Left forelimb (tissue), 1 donor: ENCODE measurements at places on chromosomes 7 and 10.

DNA sequence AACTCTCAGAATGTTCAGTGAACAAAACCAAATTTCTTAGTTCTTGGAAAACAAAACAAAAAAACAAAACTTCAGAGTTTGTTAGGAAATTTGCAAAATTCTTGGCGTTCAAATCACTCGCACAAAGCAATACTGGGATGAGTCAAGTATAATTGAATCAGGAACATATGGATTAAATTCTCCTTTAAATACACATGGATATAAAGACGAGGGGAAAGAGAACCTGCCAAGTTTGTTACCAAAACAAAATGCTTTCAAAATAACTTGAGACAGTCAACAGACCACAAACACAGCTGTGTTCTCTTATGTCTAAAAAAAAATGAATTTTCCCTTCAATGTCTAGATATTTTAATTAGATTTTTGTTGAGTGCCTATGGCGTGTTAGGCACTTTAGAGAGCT, 93.5 kb upstream of the MPP7 start:
- DNase-seq = no peak

DNA sequence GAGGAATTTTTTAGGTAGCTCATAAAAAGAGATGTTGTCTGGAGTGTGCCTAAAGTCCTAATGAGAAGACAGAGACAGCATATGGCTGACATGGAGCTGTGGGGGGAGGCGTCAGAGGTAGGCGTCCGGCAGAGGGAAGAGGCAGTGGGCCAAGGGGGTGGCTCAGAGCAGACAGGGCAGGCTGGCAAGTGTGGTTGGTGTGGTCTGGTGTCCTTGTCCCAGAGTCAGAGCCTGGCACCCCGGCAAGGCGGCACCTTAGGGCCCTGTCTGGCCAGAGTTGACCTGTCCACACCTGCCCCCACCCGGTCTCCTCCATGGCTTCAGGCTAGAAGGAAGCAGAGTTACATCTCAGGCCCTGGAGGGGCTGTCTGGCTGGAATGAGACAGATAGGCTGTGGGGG, 220.3 kb upstream of the ZNF32 start:
- DNase-seq = no peak

DNA sequence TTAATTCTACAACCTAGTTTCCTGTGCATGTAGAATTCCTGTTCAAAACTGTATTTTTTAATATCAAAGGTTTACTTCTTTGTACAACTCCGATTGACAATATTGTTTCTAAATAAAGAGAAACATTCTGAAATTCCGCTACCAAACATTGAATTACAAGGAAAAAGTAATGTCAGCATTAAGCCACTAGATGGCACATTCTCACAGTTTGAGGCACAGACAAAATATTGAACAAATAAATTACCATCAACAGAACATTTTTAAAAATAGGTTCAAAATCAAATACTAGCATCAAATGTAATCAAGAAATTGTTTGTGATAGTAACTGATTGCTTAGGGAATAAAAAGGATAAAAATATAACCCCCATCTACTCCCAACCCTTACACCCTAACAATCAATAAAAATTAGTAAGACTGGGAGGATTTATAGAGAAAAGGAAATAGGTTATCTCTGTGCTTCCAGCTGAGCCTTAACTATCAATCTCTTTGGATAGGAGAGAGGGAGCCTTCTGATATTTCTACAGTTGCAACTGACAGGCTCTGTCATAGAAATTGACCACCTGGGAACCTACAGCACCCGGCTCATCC, 86.6 kb upstream of the C7orf33 start:
- no peak for DNase-seq

GRCh38 chr10:17353568-17354300, 100.7 kb downstream of the ST8SIA6 start:
- no peak for DNase-seq

DNA sequence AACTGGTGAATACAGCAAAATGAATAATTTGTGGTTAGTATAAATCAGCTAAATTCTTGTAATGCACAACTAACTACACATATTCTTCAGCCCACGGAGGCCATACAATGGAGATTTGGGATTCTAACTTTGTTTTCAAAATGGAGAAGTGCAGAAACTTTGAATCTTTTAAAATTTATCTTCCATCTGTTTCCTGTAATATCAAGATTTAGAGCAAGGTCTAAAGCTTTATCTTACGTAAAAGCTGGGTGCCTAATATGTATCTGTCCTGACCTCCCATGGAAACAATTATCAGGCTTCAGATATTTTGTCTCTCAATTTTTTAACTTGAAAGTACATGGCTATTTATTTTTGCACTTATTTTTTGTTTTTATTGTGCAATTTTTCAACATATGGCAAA, 5.0 kb upstream of the AHR start:
- no peak for DNase-seq

- no peak for DNase-seq
Observed at GRCh38 chr7:43201912-43202311, 89.5 kb downstream of the HECW1 start.

DNA sequence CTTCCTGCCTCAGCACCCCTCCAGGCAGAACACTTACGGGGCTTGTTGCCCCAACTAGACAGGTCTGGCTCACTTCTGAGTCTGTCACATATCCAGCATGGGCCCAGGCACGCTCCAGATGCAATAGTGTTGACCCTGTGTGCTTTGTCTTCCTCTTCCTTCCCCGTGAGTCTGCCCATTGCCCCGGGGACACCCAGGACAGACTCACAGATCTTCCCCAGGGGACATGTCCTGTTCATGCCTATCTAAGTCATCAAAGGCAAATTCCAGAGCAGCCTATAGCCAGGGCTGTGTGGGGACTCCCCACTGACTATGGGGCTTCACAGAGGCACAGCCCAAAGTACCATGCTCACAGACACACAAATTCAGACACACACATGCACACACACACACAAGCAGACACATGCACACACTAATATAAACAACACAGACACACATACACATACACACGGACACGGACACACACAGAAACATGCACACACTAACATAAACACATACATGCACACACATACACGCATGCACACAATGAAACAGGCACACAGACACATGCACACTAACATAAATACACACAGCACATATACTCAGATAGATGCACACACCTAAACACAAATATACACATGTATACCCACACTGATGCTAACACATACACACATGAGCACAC, 175.8 kb downstream of the KCNMA1 start:
- no peak for DNase-seq

DNA sequence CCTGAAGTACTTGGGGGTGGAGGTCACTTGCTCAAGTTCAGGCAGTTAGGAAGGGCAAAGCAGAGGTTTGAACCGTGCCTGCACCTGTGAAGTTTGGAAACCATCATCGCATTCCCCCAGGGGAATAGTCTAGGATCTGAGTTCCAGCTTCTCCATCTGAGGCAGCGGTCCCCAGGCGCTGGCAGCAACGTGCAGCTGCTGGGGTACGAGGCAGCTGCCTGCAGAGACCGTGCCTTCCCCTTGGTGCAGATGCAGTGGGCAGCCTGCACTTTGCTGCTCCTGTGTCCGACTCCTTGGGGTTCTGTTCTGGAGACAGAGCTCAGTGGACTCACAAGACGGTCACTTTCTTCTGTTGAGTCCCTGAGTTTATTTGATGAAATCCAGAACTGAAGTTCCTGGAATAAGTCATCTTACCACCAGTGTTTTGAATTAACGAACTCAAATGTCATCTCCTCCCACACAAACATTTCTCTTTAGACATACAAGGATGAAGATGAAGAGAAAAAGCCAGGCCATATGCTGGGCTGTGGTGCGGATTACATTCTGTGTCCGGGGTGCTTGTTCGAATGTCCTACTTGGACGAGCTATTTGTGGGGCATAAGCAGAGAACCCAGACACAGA, 19.9 kb upstream of the GIMAP8 start:
- no peak for DNase-seq

- DNase-seq = no peak
Observed at GRCh38 chr10:70355051-70356021, 27.1 kb downstream of the LRRC20 start.

DNA sequence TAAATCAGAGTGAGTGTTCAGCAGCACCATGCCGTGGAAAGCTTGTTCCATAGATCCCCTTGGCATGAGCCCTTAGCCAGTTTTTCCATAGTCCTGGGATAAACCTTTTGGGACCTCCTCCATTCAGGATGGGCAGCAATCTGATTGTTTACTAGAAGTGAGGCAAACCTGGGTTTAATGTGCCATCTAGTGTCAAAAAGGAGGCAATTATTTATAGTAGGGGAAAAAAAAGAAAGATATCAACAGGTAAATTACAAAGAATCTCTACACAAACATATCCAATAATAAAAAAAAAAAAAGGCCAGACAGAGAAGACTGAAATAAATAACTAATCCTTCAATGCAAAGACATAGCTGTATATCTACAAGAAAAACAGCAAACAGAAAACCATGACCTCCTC, 229.0 kb upstream of the STK17A start:
- no peak for DNase-seq

DNA sequence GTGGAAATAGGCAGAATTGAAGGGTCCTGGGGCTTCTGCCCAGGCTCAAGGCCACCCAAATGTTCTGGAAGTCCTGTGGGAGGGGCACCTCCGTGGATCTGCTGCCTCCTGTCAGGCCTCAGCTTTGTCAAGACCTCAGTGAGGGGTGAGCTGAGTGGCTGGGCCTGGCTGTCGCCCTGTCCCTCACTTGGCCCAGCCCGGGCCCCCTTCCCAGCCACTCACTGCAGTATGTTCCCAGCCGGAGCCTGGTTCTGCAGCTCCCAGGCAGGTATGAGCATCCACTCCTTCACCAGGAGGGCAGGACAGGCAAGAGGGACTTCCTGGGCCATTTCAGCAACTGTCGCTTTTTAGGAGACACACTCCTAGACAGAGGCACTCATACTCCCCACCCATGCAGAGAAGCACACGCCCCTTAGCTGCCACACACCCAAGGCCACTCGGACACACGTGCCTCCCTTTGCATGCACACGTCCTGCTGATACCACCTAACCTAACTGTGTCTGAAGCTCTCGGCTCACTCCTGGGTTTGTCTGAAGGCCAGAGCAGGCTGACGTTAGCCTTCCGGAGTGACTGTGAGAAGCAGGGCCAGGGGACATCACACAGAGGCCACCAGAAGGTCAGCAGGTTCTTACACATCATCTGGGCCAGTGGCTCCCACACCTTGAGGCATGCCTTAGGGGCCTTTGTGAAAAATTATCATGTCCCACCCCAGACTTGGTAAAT, 72.2 kb upstream of the COL13A1 start:
- DNase-seq = no peak

DNA sequence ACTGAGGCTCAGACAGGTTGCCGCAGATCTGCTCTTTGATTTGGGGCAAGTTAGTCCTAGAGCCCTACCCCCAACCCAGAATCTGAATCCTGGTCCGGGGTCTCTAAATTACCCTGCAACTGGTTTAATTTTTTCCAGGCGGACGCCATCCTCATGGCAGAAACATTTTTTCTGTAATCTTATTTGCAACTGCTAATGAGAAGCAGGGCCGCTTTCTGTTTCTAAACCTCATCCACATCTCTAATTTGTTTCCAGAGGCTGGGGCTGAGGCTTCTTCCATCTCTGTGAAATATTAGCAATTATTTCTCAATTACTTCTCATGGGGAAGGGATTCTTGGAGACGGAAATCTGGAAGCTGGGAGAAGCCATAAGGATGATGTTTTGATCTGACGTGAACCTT, 261.6 kb downstream of the RPS24 start:
- DNase-seq = no peak

DNA sequence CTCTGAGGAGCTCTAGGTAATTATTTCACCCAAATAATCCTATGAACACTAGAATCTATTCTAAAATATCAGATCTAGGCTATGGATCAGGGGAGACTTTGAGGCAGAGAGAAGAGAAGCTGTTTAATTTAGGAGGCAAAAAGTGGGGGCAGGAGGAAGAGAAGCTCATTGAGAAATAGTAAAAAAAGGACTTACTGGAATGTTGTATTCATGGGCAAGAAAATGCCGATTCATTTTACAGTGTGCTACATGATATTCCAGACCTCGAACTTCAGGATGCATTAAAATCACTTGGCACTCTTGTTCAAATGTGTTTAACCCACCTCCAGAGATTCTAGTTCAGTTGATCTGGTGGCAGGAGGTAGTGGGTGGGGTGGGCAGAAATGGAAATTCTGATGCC, 109.5 kb upstream of the ITGB1 start:
- no peak for DNase-seq

DNA sequence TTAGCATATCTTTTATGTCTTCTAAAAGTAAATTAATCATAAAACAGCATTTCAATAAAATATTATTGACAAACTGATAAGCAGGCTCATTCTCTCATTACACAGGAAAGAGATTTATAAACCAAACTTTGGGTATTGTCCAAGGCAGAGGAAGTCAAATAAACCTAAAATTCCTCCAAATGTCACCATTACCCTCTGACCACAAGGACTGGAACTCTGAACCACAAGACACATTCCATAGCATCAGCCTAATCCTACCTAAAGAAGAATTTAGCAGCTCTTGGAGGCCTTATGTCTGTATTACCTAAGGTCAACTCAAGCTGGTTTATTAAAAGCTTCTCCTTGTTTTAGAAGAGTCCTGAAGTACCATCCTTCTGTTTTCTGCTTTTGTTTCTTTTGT, 82.4 kb upstream of the SLC13A1 start:
- DNase-seq = no peak

GRCh38 chr10:43965033-43965917, 316.6 kb upstream of the ZNF32 start:
- DNase-seq = peak; percentile 61

GRCh38 chr7:105079348-105079747, 65.3 kb downstream of the KMT2E start:
- DNase-seq = no peak

DNA sequence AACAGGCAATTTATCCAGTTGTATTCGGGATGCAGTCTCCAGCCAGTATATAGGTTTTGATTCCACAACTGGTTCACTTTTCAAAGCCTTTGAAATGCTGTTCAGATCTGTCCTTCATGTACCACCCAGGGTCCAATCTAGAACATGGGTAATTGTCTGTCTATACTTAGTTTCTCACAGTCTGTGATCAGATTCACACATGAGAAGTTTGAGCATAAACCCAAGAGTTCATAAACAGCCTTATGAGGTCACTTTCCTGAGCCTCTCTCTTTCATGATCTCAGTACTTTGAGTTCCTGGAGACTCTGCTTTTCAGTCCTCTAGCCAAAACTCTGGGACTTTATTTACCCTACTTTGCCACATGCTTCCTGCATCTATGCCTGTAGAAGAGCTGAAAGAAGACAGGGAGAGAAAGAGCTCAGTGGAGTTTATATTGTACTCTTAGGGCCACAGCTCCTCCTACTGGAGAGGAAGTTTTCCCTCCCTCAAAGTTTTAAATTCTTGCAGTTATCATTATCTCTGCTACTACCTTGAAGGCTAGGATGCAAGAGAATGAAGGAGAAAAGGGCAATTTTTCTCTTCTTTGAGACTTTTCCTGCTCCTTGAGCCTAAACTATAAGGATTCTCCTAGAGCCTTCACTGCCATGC, 172.0 kb downstream of the ZEB1 start:
- DNase-seq = no peak
